ENCODE measurements at places on chromosomes 3 and 15.

GRCh38 chr3:52704611-52705437 is 767 bp downstream of the GLT8D1 start:
- peak; percentile 44 for DNase-seq

DNA sequence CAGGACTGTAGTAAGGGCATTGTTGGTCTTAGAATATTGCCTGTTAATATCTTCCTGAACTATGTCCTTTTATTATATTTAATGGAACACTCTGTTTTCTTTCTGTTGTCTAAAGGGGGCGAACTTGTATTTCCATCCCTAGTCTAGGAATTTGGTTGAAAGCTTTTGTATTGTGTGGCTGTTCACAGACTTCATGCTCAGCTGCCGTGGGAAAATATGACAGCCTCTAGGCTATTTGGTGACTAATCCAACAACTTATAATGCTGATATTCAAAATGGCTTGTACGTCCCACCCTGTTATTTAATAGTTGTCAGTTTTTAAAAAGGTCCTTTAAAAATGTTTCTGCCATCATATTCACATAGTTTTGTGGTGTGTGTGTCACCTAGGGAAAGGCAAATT is 202.6 kb downstream of the KLHL25 start:
- DNase-seq = peak; percentile 39

DNA sequence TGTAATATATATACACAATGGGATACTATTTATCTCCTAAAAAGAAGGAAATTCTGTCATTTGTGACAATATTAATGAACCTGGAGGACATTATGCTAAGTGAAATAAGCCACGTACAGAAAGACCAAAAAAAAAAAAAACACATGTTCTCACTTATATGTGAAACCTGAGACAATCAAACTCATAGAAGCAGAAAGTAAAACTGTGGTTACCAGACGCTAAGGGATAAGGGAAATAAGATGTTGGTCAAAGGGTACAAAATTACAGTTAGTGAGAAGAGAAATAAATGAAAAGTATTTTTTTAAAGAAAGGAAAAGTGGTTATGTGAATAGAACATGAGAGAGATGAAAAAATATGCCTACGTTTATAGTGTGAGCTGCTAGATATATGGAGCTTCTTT is 101.1 kb downstream of the CPNE4 start:
- DNase-seq = no peak

DNA sequence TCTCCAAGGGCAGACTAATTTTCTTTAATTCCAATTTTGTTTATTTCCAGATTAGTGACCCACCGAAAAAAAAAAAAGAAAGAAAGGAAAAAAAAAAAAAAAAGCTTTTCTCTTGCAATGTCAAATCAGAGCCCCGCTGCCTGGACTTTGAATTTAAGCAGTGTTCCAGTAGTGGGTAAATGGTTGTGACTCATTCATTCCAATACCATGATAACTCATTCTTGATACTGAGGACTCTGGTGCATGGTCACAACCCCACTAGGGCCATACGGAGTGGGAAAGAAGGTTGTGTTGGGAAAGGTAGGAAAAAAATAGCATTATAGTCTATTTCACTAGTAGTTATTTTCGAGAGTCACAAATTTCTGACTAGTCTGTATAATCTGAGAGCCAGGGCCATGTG is 59.1 kb upstream of the COL8A1 start:
- DNase-seq = no peak

DNA sequence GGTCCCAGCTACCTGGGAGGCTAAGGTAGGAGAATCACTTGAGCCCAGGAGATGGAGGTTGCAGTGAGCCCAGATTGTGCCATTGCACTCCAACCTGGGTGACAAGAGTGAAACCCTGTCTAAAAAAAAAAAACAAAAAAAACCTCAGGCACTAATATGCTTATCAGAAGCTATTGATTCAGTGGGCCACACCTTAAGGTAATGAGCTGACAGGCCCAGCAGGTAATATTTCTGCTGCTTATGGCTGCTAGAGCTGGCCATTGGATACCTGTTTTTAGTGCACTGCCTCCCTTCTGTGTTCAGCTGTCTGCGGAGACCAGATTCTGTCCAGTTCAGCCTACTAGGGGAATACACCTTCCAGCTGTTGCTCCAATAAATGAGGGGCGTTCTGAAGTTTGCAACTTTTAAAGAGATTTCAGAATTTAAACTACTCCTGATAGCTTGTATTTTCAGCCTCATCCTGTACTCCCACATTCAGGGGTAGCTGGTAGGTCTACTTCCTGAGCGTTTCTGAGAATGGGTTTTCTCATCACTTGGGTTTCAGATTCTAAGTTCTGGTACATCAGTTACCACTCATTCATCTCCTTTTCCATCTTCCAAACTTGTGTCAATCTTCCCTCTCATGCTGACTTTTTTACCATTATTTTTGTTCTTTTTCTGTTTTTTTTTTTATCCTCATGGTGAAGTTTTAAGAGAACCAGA is 69.0 kb downstream of the ATP11B start:
- DNase-seq = no peak

DNA sequence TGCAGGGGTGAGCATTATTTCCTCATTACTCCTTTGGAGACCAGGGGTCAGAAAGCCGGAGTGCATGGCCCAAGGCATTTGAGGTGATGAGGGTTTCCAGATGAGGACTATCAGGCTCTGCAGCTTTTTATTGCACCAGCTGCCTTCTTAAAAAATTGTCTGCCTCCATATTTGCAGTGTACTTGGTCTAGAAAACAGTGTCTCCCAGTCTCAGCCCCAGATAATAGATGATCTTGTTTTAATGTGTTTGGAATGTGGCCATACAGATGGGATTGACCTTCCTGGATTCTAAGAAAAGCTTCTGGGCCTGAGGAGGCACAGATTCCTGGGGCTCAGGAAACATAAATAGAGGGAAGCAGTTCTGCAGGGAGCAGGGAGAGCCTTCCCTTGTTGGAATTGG is 123.3 kb downstream of the GABRG3 start:
- no peak for DNase-seq

DNA sequence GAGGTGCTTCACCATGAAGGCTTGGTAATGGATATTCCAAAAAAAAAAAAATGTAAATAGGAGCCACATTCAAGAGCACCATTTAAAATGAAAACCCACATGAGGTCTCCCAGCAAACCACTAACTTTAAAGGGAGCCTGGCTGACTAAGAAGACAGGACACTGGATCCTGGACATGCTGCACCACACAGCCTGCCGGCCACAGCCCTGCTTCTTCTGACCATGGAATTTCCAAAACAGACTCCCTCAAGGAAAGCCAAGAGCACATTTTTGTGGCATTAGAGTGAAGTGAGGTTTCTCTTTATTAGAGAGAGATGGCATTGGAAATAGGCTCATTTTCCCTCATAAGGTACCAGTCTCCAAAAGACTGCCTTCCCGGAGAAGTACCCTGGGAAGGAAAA is 113.9 kb downstream of the RORA start:
- no peak for DNase-seq

- DNase-seq = no peak
Measured at GRCh38 chr15:33616475-33616874, 305.7 kb downstream of the RYR3 start.

DNA sequence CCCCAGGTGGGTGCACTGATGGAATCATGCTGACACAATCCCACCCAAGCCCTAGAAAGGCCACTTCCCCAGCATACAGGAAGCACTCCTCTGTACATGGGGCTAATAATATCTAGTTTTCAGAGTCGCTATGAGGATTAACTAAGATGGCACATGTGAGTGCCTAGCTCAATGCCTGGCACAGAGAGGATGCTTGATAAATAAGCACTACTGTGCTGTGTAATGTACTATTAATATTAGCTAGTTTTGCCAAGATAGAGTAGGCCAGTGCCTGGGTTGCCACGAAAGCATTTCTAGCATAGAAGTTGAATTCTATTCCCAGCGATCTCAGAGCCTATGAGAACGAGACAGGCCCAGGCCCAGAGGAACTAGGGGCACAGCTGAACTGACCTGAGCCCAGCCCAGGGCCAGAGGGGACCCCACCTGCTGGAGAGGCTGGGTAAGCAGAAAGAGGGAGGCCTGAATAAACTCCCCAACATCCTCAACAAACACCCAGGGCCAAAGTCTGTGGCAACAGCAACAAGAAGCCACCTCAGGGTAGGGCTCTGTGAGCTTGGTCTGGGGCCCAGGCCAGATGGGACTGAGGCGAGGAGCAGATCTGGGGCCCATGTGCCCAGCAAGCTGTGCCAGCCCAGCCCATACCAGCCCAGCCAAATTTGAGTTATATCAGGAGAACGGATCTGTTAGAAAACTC is 7.6 kb upstream of the SEMA7A start:
- DNase-seq = no peak

GRCh38 chr15:96887730-96888129 is 557.2 kb downstream of the NR2F2 start:
- DNase-seq = no peak

GRCh38 chr3:10648181-10648580 is 142.8 kb upstream of the ATP2B2 start:
- no peak for DNase-seq

DNA sequence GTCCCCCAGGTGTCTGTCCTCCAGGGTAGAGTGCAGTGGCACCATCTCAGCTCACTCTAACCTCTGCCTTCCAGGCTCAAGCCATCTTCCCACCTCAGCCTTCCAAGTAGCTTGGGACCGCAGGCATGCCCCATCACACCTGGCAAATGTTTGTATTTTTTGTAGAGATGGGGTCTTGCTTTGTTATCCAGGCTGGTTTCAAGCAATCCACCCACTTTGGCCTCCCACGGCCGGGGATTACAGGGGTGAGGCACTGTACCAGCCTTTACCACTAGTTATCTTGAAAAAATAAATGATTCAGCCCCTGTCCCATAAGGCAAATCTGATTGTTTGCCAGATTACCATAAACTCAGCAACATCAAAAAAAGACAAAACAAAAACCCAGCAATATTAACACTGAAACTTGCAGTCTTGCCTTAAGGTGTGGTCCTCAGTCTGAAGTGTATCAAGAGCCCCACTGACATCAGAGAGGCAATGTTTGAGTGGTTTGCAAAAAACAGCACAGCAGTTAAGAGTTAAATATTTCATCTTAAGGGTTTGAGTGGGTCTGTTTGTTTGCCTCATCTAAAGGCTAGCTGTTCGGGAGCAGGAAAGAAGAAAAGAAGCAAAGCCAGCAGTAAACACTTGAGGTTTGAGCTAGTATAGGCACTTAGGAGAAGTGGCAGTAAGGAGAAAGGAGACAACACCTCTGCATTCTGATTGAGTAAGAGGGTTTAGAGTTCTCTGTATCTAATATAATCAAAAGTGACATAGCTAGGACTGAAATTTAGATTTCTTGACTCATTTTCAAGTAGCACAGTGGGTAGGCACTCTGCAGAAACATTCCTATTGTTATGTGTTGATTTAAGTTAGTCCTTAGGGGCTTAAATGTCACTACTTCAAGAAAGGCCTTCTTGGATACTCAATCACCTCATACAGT is 26.3 kb upstream of the EDEM1 start:
- DNase-seq = no peak

GRCh38 chr15:65194826-65195547 is 9.8 kb upstream of the CLPX start:
- DNase-seq = no peak

DNA sequence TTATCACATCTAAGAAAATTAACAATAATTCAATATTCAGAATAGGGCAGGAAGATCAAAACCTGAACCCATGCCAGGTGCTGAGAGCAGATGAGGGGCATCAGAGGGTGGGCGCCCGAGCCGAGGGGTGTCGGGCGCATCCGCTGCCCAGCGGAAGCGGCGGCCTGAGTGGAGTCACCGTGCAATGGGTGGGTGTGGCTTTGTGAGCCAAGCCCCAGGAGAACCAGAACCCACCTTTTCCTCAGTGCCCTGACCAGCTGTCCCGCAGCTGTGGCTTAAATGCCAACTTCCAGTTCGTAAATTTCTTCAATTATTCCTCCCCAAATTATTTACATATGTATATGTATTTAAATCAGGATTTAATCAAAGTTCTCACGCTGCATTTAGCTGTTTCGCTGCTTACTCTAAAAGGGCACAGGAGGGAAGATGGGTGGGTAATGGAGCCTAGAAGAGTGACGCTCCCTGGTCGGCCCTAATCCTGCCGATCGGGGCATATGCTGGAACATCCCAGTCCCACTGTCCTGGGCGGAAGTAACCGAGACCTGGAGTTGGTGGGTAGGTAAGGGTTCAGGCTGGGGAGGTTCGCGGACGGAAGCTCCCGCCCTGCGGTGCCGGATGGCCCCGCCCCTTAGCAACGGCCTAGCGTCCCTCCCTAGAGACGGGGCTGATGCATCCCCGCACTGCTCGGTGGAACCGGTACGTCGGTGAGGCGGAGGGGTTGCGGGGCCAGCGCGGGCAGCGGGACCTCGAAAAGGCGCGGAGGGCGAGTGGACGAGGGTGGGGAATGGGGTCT is 1.3 kb downstream of the DNAH1 start:
- peak; percentile 44 for DNase-seq

- no peak for DNase-seq
Measured at GRCh38 chr3:128808672-128809071, 70.7 kb upstream of the ACAD9 start.

- DNase-seq = no peak
Measured at GRCh38 chr3:133276594-133276993, 123.3 kb upstream of the BFSP2 start.

- DNase-seq = peak; percentile 99
Measured at GRCh38 chr3:158679547-158680000, 7.1 kb upstream of the LXN start.

GRCh38 chr15:34064438-34064837 is 25.4 kb upstream of the AVEN start:
- no peak for DNase-seq

DNA sequence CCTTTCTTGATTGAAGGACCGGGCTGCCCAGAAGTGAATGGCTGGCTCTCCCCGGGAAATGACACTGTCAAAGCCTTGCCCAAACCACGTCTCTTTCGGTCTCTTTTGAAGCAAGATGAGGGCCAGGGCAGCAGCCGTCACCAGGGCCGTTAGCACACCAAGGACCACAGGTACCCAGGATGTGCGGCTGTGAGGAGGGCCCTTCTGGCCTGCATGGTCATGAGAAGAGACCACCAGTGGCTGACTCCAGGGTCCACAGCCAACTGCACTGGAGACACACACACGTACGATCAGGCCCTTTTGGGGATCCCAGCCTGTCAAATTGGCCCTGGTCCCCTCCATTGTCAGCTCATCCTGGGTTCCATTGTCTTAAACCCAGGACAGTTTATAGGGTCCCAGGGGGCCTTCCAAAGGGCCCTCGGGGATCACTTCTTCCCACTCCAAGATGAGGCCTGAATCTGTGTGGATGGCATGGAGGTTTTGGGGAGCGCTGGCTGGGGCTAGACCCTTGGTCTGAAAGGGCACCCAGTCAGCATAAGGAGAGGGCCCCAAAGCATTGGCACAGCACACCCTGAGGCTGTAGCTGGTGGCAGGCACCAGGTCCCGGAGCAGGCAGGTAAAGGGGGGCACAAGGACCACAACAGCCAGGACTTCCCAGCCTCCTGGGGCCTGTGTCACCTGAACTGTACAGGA is 50.9 kb downstream of the ETFA start:
- DNase-seq = no peak

DNA sequence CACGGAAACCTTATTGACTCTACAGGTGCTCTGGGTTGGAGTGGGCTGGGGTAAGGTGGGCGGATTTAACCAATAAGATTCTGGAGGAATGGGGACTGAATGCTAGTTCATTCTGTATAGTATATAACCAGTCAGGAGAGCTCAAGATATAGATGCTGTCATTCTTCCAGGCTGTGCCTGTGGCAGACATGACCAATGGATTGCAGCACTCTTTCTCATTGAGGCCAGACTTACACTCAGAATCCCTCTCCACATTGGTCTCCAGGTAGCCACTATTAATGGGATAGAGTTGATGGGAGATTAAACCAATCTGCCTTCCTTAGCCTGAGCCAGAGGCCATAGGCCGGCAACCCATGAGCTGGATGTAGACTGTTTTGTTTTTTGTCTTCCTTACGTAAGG is 82.8 kb upstream of the MEF2A start:
- no peak for DNase-seq

- DNase-seq = no peak
Measured at GRCh38 chr3:25037049-25037547, 391.0 kb upstream of the RARB start.

- no peak for DNase-seq
Measured at GRCh38 chr15:70024521-70024920, 73.2 kb downstream of the TLE3 start.
